Amygdala (tissue), 56 donors: ENCODE measurements at places on chromosomes 7 and 10.

DNA sequence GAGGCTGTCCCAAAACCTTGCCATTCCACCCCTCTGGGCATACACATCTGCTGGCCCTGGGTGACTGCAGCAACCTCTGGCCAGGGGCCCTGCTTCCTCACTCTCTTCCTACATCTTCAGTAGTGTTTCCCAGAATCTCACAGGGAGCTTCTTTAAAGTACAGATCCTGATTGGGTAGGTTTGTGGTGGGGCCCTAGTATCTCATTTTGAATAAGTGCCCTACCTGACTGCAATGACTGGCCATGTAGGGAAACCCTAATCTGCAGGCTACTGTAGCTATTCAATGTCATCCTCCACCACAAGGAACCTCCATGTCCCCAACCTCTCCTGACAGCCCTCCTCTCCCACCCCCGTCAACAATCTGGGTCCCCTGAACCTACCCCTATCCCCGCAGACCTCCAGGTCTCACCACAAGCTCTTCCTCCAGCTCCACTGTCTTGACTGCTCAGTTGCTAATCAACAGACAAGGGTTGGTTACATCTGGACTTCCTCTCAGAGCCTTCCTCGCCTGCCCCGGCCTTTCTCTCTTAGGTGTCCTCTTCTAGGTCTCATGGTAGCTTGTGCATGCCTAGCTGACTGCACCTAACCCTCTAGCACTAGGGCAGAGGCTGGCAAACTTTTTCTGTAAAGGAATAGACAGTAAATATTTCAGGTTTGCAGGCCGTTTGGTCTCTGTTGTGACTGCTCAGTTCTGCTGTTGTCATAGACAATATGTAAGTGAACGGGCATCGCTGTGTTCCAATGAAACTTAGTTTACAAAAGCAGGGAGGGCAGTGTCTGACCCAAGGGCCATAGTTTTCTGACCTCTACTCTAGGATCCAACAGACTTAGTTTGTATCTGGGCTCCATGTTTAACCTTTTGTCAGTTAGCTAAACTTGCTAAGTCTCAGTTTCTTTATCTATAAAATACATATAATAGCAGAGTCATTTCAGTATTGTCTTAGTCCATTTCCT, 121.1 kb downstream of the AOAH start:
- no peak for DNase-seq

DNA sequence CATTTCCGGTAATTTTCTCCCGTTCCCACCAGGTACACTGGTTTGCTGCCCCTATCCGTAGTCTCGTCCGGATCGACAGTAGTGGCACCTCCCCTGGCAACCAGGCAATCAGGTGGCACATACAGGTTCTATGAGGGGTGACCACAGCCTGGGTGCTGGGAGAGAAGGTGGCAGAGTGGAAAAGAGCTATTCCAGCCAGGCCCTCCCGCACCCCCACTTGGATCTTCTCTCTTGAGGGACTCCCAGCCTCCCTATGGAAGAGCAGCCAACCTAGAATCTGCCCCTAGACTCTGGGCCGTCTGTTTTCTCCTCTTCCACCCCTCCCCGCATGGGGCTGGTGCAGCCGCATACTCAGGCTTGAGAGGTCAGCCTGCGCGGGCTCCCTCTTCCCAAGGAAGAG, 58.6 kb downstream of the GPR26 start:
- no peak for DNase-seq

DNA sequence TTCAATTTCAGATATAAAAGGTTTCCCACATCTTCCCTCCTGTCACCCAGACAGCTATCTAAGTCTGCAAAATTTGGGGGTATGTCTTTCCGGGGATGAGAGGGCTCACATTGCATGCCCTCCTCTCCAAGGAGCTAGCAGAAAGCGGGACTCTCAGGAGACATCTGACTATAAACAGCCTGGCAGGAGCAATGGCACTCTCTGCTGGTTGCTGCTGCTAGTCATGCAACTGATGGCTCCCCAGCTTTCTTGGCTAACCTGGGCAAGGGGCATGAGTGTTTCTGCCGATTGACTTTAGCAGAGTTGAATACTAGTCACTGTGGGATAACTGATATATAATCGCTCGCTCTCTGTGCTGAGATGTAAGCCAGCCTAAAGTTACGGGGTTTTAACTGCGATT, 12.0 kb downstream of the TBX20 start:
- DNase-seq, result no peak

- DNase-seq, result no peak
Observed at GRCh38 chr10:106711313-106711906, 453.1 kb downstream of the SORCS1 start.

DNA sequence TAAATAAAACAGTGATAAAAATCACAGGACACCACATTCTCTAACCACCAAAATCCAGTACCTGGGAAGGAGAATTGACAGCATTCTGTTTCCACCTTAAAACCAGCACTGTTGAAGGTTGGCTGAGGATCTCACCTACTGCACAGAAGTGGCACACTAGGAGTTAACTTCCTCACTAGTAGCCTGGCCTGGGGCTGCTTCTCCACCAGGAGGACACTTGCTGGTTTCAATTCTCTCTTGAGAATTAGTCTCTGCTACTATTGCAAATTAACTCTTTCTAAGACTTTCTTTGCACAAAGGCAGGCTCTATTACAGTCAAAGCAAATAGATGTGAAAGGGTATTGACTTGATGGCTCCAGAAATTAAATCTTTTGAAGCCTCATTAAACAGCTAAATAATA, 2.3 kb upstream of the CTTNBP2 start:
- DNase-seq, result no peak

DNA sequence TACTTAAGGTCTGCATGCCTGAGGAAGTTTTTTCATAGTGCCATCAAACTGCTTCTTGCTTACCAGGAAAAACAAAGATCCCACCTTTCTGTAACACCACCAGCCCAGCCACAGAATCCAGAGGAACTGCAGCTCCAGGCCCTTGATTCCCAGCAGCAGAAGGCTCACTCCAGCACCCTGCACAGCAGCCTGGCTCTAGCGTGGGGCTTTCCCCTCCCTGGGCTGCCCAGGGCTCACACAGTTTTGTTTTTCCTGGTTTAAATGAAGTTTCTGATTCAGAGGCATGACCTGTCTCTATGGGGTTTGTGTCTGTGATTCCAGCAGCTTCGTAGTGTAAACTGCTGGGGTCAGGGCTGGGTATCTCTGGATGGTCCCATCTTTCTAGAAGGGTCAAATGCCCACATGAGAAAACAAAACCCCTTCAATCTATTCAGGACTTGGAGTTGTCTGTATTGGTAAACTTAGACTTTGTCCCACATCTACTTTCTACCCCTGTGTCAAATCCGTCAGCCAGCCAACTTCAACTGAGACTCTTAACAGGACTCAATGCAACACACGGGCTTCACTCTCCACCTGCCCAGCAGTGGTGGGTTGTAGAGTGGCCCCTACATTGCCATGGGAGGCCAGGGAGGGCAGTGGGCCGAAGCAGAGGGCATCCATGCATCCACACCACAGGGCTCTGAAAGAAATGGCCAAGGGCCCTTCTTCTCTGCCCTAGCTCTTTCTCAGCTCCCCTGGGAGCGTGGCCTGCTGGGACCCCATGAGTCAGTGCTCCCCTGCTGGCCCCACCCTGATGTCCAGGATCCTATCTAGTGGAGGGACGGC, 73.6 kb downstream of the ATXN7L1 start:
- no peak for DNase-seq

GRCh38 chr10:89147256-89147655, 59.9 kb downstream of the CH25H start:
- DNase-seq, result no peak

- DNase-seq, result no peak
Observed at GRCh38 chr10:22693860-22694259, 20.5 kb downstream of the PIP4K2A start.

DNA sequence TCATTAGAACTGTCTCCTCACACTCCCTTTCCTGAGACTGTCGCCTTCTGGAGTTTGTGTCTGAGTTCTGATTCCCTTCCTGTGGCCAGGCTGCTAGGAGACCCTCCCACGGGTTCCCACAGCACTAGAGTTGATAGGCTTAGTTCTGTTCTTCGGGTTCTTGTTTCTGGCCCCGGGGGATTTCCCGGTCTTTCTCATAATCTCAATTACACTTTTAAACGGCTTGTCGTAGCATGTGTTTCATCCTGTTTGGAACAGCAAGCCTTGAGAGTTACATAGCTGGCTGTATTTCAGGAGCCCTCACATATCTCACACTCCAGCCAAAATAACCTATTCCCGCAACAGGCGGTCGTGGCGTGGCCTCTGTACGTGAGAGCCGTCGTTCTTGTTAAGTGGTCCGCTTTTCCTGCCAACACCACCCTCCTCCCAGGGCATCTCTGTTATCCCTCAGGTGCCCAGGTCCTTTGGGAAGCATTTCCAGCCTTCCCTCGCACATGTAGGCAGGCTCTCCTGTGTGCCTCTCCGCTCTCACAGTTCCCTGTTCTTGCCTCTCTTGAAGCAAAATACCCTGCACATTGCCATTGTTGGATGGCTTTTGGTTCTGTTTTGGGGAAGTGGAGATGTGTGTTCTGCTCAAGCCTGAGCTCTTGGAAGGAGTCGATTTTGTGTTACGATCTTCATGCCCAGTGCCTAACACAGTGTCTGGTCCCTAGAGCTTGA, 46.0 kb downstream of the CDC123 start:
- no peak for DNase-seq

DNA sequence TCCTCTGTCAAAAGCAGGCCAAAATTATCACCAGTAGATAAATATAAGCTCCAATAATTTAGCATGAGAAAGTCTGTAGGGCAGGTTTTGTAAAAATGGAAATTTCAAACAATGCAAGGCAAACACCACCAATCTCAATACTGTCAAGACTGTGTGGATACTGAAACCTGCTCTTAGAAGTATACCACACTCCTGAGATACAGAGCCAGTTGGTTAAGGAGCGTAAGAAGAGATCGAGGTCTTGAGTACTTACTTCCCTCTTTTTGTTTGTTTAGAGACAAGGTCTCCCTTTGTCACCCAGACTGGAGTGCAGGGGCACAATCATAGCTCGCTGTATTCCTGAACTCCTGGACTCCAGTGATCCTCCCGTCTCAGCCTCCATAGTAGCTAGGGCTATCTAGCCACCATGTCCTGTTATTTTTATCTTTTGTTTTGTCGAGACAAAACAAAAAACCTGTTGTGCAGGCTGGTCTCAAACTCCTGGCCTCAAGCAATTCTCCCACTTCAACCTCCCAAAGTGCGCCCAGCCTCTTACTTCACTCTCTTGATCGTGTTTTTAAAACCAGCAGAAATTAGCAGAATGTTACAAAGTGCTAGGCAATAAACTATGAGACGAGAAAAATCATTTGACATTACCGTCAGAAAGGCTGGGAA, 205.7 kb downstream of the PARD3 start:
- DNase-seq, result no peak

GRCh38 chr7:98459529-98459928, 58.6 kb upstream of the BAIAP2L1 start:
- DNase-seq, result no peak

DNA sequence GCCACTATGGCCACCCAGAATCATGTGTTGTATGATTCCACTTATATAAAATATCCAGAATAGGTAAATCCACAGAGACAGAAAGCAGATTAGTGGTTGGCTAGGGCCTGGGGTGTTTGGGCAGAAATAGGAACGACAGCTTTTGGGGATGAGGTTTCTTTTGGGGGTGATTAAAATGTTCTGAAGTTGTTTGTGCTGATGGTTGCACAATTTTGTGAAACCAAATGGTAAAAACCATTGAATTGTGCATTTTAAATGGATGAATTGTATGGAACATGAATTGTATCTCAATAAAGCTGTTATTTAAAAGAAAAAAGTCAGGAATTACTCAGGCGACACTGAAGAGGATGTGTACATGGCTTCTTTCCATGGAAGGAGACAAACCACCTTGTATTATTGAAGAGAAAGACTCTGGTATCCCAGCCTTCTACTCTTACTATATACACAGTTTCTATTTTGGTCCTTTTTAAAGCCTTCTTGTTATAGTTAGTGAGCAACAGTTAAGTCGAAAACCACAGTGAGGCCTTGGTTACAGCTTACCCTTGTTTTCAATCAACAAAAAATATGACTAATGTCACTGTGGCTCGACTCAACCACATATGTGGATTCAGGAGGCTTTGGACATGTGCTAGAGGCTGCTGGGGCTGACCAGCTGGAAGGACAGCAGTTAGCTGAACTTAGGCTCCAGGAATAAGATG, 57.1 kb upstream of the KMT2E start:
- no peak for DNase-seq

DNA sequence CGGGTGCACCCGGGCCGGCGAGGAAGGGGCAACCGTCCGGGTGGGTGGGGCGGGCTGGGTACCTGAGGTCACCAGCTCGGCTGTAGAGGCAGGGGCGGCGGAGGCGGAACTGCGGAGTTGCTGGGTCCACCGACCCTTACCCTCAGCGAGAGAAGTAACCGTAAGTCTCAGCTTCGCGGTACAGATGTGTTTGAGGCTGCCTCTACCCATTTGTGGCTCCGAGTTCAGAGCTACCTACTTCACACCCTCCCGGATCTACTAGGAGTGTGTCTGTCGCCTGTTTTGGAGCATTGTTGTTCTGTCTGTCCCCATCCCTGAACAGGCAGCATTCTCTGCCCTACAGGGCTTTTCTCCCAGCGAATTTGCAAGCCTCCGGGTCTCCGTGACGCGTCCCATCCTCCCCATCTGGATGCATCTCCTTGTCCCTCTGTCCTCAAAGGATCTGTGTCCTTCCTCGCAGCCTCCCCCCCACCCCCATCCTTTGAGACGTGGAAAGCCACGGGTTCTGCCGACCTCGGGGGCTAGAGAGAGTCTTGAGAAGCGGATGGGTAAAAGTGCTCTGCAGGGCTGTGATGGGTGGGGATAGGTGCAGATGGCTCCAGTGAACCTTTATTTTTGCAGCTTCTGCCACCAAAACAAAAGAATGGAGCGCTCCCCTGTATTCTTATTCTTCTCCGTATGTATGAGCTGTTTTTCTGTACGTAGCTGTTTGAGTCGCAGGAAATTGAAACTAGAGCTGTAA, 757 bp downstream of the ANKIB1 start:
- peak; percentile 8 for DNase-seq

- no peak for DNase-seq
Observed at GRCh38 chr7:17593819-17594419, 295.5 kb downstream of the AHR start.
